ENCODE measurements at places on chromosomes 5 and 9.

DNA sequence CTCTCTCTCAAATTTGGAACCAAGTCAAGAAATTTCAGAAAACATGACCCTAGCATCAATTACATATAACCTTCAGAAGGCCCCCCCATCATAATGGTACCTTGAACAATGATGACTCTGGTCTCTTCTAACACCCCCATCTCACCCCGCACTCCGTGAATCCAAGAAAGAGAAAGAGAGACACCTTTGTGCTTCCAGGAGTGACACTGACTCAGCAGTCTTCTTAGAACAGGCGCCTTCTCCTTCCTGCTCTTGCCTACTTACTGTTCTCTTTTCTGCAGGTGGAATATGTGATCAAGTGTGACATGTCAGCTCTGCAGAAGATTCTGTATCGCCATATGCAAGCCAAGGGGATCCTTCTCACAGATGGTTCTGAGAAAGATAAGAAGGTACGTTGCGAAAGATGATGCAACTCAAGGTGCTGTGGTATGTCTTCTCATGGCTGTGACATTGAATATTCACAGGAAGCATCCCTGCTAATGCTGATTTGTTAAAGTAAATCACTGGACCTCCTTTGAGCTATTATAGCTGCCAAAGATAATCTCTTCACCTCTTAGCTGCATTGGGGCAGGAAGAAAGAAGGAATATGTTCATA, 81.3 kb downstream of the SMARCA2 start:
- DNase-seq = no peak

DNA sequence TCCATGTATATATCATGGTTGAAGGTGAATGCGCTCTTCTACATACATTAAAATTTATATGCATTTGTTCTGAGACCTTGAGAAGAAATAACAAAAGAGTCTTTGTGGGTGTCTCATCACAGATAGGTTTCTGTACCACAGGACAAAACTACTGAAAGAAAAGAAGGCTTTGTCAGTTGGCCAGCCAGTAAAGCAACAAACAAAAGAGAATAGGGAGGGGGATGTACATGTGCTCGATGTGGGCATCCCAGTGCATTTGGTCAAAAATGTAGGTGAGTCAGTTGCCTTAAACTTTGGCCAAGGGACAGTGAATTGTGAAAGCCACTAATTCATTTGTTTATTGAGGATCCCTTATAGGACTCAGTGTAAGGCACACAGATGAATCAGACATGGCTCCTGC, 13.3 kb downstream of the RBM18 start:
- DNase-seq = no peak

- DNase-seq = no peak
These were observed 376.9 kb downstream of the SEMA5A start for GRCh38 chr5:9168791-9169556.

DNA sequence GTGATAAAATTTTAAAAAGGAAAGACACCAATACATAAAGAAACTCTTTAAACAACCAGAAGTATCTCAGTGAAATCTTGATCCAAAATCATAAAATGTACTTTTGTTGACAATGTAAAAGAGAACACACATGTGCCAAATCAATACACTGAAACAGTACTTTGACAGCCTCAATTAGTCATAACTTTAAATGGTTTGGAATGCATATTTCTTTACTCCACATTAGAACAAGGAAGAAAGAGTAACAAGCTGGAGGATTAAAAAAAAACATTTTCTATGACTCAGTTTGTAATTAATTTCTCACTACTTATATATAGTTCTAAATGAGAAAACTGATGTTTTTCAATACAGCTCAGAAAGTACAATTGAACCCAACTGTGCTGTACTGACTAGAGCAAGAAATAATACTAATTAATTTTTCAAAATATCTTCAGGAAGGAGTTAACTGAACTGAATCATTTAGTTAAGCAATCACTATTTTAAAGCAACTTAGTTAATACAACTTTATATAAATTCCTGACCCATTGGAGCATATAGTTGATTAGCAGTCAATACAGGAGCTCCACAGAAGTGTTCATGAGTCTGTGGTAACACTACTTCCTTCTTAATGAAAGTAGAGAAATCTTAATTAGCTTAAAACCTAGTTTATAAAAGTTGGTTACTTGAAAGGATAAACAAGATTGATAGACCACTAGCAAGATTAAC, 101.0 kb downstream of the NR3C1 start:
- no peak for DNase-seq

DNA sequence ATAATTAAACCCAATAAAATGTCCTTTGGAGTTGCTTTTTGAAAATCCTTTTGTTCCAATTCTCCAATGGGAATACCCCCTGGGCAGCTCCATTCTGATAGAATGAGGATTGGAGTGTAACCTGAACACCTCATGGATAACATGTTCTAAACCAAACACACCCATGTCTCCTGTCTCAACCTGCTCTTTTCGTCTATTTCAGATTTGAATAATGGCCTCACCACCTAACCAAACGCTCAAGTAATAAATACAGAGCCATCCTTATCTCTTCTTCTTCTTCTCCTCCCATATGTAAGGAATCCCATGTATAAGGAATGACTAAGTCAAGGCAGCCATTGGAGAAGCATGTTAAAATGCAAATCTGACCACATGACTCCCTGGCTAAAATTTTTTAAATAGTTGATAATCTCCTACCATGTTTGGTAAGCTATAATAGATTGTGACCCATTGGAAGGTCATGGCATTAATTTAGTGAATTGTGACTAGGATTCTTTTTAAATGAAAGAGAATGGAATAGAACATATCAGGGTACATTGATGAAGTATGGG, 26.0 kb downstream of the ELL2 start:
- DNase-seq = no peak

DNA sequence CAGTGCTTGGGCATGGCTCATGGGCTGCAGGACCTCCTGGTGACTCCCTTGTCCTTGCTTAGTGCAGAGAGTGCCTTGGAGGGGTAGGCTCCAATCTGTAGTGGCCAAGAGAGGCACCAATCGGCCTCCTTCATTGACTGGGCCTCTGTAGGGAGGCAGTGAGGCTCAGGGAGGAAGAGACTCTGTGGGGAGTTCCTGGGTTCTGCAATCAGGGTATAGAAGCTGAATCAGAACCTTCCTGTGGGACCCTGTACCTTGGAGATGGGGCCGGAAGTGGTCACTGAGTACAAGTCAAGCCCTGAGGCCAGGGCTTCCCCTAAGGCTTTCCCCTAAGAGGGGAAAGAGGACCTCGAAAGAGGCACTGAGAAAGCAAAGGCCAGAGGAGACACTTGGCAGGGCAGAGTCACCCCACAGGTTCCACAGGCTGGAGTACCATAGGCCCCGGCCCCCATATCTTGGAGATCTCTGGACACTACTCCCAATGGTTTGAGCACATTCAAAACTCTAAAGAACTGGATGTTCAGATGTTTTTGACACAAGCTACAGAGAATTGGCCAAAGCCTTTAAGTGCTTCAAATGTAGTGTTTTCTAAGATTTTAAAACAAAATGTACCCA, 190.5 kb downstream of the HSPA4 start:
- DNase-seq = no peak

DNA sequence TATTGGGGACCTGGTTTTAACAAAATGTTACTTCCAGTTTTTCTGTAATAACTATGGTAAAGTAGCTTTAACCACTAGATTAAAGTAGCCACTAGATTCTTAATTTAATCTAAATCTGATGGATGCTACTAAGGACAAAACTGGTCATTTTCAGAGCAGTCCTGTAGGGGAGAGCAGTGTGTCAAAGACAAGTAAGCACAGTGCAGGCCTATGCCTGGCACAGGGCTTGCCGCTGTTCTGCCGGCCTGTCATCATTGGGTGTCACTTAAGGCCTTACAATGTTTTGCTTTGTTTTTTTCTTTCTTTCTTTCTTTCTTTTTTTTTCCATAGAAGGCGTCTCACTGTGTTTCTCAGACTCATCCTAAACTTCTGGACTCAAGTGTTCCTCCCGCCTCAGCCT, 53.0 kb upstream of the NXNL2 start:
- DNase-seq = no peak

DNA sequence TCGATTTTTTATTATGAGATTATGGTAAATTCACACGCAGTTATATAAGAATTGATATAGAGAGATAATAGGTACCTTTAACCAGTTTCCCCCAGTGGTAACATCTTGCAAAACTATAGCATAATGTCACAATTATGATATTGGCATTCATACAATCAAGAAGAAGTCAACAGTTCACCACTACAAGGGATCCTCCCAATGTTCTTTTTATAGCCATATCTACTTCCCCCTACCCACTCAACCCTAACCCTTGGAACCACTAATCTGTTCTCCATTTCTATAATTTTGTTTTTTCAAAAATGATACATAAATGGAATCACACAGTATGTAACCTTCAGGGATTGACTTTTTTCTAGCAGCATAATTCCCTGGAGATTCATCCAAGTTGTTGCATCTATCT, 9.8 kb downstream of the ACTL7B start:
- no peak for DNase-seq

- peak; percentile 24 for DNase-seq
These were observed 23.4 kb upstream of the FAM169A start for GRCh38 chr5:74889523-74890105.

DNA sequence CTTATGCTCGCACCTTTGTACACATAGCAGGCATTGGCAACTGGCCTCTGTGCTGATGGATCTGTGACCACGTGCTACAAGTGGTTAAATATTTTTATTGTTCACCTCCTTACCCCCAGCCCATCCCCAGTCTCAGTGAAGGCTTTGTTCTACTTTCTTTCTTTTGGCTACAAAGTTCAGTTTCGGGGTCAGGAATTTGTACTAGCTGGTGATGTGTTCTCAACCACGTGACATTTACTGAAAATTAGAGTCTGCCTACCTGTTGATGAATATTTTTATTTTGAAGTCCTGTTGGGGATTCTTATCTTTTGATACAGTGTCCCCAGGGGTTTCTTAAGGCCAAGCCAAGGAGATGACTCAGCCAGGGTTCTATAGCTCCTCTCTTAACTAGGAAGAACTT, 47.8 kb downstream of the C9orf57 start:
- DNase-seq = no peak

DNA sequence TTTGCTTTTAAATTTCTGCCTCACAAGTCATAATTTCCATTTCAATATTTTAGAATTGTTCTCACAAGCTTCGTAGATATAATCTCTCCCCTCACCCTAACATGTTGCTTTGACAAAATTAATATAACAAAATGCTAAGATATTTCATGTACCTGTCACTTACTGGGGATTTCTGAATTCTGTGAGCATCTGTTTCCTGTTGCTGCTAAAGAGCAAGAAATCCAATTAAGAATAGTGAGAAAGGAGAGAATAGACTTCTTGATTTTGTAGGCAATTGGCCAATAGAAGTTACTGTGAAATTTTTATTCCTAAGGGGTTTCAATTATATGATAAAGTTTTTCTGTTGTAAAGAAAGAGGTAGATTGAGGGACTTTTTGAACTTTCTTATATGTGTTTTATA, 796.5 kb upstream of the ARRDC3 start:
- no peak for DNase-seq

- DNase-seq = no peak
These were observed 8.7 kb upstream of the CYLC2 start for GRCh38 chr9:102986425-102986824.

Data from kidney glomerular epithelial cell (primary cell).